ENCODE measurements at places on chromosomes 6 and 20.

GRCh38 chr6:116475141-116475540 lies 14.0 kb downstream of the CALHM6 start:
- no peak for DNase-seq

DNA sequence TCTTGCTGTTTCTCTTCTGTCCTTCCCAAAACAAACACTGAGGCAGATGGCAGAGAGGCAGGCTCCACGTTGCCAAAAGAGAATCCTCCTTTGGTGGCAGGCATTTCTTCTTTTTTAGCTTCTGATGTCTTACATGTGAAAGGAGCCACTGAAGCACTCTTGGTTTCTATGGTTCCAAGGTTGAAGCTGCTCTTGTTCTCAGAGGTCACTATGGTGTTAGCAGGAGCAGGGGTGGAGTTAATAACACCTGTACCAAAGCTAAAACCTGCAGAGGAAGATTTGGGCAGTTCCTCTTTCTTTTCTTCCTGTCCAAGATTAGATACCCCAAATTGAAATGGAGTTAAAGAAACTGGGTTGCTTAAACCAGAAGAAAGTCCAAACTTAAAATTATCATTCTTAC lies 28.8 kb downstream of the FAM8A1 start:
- no peak for DNase-seq

GRCh38 chr20:3547906-3548305 lies 77.1 kb downstream of the ATRN start:
- DNase-seq: no peak

DNA sequence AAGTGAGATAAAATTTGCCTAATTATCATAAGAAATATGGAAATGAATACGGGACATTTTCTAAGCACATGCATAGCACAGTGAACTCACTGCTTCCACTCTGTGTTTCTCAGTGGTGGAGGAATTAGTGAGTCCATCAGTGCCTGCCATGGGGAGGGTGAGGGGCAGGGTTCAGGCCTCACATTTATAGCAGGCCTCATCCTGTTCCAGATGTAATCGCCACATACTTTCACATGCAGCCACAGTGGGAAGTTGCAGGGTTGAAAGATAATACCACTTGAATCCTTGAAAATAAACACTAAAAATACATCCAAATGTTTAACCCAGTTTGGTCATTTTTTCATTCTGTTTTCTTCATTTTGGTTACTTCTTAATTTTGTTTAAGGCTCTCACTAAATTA lies 29.9 kb upstream of the ANKEF1 start:
- no peak for DNase-seq

- no peak for DNase-seq
These were observed 39.8 kb downstream of the UQCC2 start for GRCh38 chr6:33671744-33672072.

- DNase-seq: no peak
These were observed 197.7 kb downstream of the BCAS1 start for GRCh38 chr20:53872561-53873229.

DNA sequence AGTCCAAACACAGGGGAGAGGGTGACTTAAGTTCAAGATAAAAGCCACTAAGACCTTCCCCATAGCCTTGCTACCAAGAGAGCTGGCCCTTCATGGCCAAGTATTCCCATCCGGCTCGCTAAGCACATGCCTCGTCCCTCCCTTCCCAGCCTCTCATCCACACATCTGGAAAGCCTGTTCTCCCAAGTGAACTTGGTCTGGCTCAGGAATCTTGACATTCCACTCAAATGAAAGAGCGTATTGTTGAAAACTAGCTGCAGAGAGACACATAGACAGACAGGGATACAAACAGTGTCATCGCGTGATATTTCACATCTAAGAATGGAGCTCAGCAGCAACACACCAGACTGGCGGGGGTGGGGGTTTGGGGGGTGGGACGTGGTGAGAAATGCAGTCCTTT lies 182.8 kb upstream of the FOXQ1 start:
- DNase-seq: no peak

DNA sequence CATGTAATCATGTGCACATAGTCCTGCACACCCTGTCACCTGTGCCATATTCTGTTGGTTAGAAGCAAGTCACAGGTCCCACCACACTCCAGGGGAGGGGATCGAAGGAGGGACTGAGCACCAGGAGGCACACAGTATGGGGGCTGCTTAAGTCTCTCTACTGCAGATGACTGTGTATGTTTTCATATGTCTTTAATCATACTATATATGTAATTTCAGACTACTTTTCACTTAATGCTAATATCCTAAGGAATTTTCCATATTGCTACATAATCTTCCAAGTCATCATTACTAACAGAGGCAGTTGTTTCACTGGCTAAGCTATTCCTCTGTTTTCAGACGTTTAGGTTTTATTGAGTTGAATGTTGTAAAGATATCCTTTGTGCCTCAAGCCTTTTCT lies 10.8 kb downstream of the EFCAB8 start:
- DNase-seq: no peak

- DNase-seq: no peak
These were observed 422.6 kb downstream of the HTR1B start for GRCh38 chr6:77040568-77041195.

- DNase-seq: no peak
These were observed 32.1 kb upstream of the CCN6 start for GRCh38 chr6:112021691-112022310.

DNA sequence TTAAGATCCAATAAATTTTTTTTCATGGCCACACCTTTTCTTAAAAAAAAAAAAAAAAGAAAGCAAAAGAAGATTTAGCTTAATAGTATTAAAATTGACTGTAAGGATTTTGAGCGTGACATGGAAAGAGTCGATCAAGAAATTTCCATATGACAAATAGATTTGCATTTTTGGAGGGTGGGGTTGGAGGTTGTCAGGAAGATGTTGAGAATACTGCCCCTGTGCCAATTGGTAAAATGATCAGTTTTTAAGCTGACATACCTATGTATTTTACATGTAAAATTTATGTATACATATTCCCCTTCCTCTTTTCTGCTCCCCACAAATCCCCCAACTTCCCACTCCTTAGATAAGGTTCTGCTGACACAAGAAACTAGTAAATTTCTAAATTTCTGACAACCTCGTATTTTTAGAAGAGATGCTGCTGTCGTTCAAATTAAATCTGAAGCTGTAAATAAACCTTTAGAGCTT lies 520.9 kb downstream of the CD83 start:
- DNase-seq: no peak

DNA sequence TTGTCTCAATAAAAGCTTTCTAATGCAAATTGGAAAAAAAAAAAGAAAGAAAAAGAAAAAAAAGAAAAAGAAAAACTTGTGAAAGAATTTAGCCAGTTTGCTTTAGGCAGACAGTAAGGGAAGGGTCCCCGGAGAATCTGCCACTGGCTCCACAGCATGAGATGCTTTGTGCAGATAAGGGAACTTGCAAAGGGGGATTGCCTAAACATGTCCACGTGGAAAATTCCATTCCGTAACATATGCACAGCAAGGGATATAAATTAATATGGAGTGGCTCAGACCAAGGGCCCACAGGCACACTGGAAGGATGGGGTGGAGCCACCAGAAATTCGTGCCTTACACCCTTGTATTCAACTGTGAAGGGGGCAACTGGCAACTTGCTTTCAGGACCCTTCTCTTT lies 45.4 kb downstream of the MKKS start:
- no peak for DNase-seq

- DNase-seq: no peak
These were observed 48.2 kb upstream of the ASIP start for GRCh38 chr20:34193051-34193450.

GRCh38 chr6:27547157-27548075 lies 74.5 kb upstream of the ZNF184 start:
- no peak for DNase-seq

- no peak for DNase-seq
These were observed 78.9 kb upstream of the SCP2D1 start for GRCh38 chr20:18734525-18735189.

DNA sequence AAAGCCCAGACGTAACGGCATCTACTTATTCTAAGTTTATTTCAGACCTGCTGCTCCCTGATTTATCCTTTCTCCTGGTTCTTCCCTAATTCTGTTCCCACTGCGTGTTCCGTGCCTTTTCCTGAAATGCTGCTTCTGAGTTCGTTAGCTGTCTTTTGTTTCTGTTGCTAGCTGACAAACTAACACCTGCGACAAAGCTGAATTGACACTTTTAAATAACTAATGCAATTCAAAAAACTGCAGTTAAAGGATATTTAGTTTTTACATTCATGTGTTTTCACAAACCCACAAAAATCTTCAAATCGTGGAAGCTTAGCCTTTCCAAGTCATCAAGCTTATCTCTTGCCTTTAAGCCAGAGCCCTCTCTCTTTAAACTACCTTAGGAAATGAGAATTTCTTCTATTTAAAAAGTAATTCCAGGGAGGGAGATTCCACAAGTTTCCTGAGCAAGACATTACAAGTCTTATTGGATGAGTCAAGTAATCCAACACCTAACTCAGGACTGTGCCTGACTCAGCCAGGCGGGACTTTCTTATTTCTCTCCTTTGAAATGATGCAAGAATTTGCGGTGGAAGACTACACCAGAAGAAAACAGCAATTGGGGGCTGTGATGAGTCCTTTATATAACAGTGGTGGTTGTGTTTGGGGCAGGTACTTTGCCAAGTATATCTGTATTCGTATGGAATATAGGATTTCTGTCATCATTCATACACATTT lies 6.3 kb downstream of the ADTRP start:
- DNase-seq: no peak

- no peak for DNase-seq
These were observed 64.9 kb downstream of the CPNE5 start for GRCh38 chr6:36774331-36774730.

- no peak for DNase-seq
These were observed 51.1 kb downstream of the RALGAPB start for GRCh38 chr20:38523697-38524096.

DNA sequence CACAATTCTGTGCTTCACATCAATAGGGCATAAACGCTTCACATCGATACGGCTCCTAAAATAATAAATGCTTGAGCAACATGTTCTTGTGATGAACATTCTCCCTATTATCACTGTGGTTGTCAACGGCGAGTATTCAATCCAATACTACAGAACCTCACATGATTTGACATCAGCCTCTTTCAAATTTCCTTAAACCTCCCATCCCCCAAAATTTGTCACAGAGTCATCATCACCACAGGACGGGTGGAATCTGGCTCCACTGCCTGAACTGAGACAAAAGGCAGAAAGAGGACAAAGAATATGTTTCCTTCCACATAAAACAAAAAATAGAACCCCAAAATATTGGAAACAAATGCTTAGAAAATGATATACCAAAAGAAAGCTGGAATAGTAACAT lies 7.3 kb downstream of the THEMIS start:
- no peak for DNase-seq

- no peak for DNase-seq
These were observed 59.2 kb downstream of the POPDC3 start for GRCh38 chr6:105120570-105120969.

GRCh38 chr6:6717953-6718352 lies 129.4 kb downstream of the LY86 start:
- no peak for DNase-seq

GRCh38 chr6:106165885-106166485 lies 79.8 kb downstream of the PRDM1 start:
- no peak for DNase-seq

GRCh38 chr6:32692019-32692418 lies 25.6 kb upstream of the HLA-DQB1 start:
- DNase-seq: no peak

- no peak for DNase-seq
These were observed 1.5 kb downstream of the BTN3A2 start for GRCh38 chr6:26366504-26366903.

GRCh38 chr20:22559711-22560318 lies 24.6 kb downstream of the FOXA2 start:
- no peak for DNase-seq

- DNase-seq: no peak
These were observed 118.1 kb downstream of the MYB start for GRCh38 chr6:135299256-135299655.

GRCh38 chr6:136086686-136087085 lies 163.4 kb downstream of the MTFR2 start:
- peak; percentile 35 for DNase-seq

DNA sequence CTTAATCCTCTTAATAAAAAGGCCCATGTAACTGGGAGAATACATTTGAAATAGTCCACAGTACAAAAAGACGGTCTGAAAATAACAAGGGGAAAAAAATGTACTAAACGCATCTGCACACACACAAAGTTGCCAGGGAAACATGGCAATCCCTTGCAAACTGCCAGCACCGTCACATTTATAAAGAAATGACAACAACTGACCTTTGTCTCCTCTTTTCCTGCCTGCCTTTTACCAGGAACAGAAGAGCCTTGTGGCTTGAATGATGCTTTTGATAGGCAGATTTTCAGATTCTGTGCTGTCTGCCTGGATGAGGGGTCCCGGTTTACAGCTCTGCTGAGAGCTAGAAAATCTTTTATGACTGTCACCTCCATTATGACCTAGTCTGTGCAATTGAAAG lies 308.6 kb upstream of the ZFP64 start:
- no peak for DNase-seq

DNA sequence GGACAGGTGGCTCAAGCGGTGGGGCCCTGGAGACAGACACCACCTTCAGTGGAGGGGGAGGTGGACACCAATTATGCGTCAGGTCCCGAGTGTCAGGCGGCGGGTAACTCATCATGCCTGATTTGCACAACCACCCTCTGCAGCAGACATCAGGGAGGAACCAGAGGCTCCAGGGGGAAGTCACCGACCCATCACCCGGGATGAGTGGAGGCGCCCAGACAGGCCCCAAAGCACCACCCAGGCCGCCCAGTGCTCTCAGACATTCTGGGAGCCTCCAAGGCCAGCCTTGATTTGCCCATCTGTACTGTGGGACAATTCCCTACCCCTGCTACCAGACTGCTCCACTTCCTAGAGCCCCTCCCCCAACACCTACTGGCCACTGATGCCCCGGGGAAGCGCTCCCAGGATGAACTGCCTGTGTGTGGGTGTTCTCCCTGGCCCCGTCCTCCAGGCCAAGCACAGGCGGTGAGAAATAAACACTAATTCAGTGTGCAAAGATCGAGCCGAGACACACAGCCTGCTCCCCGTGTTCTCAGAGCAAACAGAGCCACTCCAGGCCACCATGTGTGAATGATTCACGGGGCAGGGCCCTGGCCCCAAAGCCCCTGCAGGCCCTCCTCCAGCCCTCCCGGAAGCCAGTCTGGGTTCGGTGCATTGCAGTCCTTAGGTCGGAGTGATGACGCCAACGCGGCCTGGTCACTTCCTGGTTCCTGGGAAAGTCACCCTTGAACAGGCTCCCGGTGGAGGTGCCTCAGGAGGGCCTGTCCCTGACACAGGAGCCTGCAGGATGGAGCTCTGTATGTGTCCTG lies 107.2 kb downstream of the ASXL1 start:
- no peak for DNase-seq

DNA sequence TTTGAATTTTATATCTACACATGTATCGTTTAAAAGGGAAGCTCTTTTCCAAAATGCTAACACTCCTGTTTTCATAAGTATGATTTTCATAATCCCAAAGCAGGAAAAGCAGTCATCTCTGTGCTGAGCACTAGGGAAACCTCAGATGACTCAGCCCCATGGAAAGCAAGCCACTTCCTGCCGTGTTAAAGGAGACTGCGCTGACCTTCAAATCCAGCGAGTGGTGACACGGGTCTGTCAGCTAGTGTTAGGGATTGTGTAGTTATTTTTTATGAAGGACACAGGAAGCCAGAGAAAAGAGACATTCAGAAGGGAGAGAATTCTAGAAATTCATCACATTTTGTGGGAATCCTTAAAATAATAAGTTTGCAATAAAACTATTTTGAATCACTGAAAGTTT lies 57.0 kb upstream of the CD93 start:
- DNase-seq: no peak

GRCh38 chr20:63215101-63216040 lies 560 bp downstream of the YTHDF1 start:
- no peak for DNase-seq
